Naive thymus-derived CD4-positive, alpha-beta T cell (primary cell): ENCODE measurements at places on chromosomes 1 and 21. TPM values are rescaled to one million over a fixed set of nuclear protein-coding genes. Genes with fewer than 3 reads are reported as not detected.

TEKT2 gene
- 0.31 TPM in 1 of 2 replicates, not detected in the other for total RNA-seq

CCDC24 gene
- 0.40 TPM for total RNA-seq

SH2D1B gene
- not detected in 2 replicates for total RNA-seq

PDZK1IP1 gene
- total RNA-seq, result not detected

DFFA gene
- total RNA-seq, result 25.1 TPM

OR14K1 gene
- total RNA-seq, result not detected

AKR7A3 gene
- 1.2 TPM for total RNA-seq

DMBX1 gene
- not detected for total RNA-seq

KCNK2 gene
- total RNA-seq, result not detected

SLC39A1 gene
- 51.1 and 53.2 TPM in 2 replicates for total RNA-seq

RPTN gene
- not detected for total RNA-seq

ANKRD35 gene
- total RNA-seq, result not detected
